Peyer's patch (tissue), 4 donors: ENCODE measurements at places on chromosomes 12 and 14. TPM values are rescaled to one million over a fixed set of nuclear protein-coding genes. Genes with fewer than 3 reads are reported as not detected.

The CD163 gene
- 33.2 TPM for total RNA-seq

The DBX2 gene
- total RNA-seq = not detected

The ACOT4 gene
- total RNA-seq = 4.8 TPM

The FAR2 gene
- 38.6 TPM for total RNA-seq

The RNFT2 gene
- 0.38 TPM for total RNA-seq

The PLD4 gene
- 4.1 TPM for total RNA-seq

The CD163L1 gene
- total RNA-seq = 3.8 TPM

The SOAT2 gene
- total RNA-seq = 55.0 TPM

The SLC41A2 gene
- total RNA-seq = 94.2 TPM

The PPP4R4 gene
- total RNA-seq = 2.5 TPM

The KCNC2 gene
- total RNA-seq = not detected

The C12orf42 gene
- total RNA-seq = 18.2 TPM

The TAS2R19 gene
- total RNA-seq = 3.2 TPM

The CISTR gene
- total RNA-seq = not detected

The TWF1 gene
- total RNA-seq = 40.9 TPM

The TBC1D30 gene
- total RNA-seq = 11.6 TPM
